Stimulated activated CD4-positive, alpha-beta T cell treated with anti-CD3 and anti-CD28 coated beads, Interleukin-15, amount 100 ng/mL, for 48 hours (primary cell): ENCODE measurements at places on chromosomes 7 and 10.

DNA sequence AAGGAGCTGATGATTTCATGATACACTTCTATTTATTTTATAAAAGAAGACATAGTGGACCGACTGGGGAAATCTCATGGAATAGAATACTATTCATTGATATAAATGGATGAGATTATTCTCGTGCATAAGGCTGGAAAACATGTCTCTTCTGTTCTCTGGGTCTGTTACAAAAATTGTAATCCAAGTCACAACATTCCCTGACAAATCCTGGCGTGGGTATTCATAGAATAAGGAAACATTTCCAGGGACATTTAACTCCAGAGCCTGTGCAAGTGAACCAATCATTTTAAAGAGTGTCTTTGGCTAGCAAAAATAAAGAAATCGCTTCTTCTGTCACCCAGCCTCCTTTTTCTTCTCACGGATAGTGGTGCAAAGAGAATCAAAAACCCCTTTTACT, 1148.5 kb upstream of the AUTS2 start:
- DNase-seq = no peak

- no peak for DNase-seq
These were observed 20.6 kb downstream of the FANK1 start for GRCh38 chr10:125916977-125917376.

DNA sequence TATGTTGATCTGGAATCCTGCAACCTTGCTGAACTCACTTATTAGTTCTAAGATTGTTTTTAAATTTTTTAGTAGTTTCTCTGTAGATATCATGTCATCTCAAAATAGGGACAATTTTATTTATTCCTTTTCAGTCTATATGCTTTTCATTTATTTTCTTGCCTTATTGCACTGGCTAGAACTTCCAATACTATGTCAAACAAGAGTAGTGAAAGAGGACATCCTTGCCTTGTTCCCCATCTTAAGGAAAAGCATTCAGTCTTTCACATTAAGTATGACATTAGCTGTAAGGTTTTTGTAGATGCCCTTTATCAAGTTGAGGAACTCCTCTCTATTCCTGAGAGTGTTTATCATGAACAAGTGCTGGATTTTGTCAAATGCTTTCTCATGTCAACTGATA, 77.8 kb downstream of the TBXAS1 start:
- DNase-seq = no peak

DNA sequence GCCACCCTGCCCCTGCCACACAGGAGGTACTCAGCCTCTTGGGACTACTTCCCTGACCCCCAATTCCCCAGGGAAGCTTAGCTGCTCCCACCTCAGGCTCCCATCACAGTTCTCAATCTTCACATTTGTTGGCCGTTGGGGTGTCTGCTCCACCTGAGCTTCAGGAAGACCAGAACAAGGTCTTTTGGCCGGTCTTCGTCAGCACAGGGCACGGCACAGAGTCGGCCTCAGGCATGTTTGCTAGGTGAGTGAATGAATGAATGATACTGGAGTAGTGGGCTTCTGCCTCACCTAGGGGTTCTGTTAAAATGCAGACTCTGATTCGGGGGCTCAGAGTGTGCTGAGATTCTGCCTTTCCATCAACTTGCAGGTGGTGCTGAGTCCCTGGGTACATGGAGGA, 20.3 kb downstream of the GPRIN2 start:
- DNase-seq = no peak

DNA sequence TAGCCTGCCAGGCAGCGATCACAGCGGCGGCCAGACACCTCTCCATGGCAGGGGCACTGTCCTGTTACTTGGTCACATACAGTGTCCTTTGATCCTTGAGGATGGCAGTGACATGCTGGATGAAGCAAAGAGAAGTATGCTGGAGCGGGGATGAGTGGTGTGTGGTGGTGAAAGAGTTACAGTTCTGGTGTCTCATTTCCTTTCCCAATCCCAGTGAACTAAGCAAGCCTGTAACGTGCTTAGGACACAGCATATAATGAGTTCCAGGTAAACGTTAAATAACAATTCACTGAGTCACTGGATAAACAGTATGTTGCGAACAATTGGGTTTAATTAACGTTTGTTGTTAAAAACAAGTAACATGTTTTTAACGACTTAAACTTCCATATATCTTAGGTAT, 63.5 kb upstream of the LAMB1 start:
- DNase-seq = no peak

DNA sequence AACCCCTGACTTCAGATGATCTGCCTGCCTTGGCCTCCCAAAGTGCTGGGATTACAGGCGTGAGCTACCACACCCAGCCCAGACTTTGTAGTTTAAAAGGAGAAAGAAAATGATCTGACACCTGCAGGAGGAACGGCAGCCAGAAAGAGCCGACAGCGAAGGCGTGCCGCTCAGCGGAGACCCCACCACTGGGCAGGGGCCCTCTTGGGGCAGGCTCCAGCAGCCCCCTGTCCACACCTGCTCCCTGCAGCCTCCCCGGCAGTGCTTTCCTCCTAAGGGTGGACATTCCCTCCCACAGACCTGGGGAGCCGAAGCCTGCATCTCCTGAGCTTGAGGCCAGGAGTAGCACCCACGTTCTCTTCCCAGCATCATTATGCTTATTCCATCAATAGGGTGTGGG, 19.2 kb upstream of the CNPY1 start:
- no peak for DNase-seq

- DNase-seq = no peak
These were observed 48.6 kb downstream of the MCU start for GRCh38 chr10:72740528-72740927.

DNA sequence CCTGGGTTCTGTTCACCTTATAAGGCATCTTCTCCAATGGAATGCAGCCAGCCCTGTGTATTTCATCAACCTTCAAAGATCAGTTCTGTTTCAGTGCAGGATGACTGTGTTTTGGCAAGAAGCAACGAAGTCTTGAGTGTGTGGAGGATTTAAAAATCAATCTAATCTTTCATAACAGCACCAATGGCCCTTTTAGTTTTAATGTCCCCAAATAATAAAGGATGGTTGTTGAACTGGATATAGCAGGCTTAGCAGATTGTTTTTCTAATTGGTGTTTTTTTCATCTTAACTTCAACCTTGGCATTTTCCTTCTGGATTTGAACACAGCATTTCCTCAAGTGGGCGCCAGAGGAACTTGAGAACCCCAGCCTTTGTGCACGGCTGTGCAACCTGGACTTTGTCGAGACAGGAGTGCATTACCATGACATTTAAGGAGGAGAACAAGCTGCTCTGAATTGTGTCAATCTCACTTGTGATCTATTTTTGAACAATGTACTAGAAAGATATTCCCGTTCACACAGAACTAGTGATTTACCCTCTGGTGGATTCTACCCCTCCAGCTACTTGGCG, 313.3 kb upstream of the AKR1E2 start:
- DNase-seq = no peak

DNA sequence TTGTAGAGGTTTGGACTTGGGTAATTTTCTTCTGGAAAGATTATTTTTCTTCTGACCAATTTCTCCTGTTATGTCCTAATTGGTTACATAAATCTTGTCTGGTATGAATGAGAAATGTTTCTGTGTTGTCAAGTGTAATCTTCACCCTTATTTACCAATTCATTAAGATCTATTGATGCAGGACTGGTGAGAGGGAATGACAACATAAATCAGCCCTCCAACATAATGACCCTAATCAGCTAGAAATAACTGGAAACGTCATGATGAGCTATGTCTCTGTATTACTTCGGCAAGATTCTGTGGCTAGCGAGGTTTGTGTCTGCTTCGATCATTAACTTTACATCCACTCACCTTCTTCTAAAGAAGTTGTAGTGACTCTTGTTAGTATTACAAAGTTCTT, 3.5 kb downstream of the FOXP2 start:
- DNase-seq = no peak

DNA sequence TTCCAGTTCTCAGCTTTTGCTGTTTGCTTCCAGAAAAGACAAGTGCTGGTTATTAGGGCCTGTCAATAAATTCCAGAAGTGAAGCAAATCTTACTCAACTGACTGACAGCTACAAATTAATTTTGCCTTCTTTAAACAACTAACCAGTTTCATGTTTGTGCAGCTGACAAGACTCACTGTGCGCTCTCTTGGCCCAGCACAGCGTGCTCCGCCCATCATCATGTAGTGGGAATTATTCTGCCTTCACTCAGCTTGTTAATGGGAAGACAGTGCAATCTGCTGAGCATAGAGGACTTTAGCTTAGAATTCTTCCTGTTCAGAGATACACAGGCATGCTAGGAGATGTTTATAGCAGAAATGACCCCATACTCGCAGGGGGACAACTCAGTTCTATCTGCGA, 808.9 kb downstream of the CCSER2 start:
- no peak for DNase-seq

GRCh38 chr7:140231771-140232491, 55.1 kb upstream of the KDM7A start:
- DNase-seq = no peak

DNA sequence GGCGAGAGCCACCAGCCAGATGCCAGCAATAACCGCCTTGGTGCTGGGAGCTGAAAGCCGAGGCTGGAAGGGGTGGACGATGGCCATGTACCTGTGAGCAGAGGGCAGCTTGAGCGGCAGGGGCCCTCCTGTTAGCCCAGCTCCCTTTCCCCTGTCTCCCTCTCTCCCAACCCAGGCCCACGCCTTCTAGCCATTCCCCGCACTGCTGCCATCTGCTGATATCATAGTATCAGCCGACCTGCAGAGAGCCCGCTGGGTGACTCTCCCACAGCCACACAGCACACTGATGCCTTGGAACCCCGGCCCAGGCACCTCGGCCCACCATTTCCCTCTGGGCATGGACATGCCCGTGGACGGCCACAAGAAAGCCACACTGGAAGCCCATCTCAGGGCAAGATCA, 1.7 kb downstream of the TACR2 start:
- DNase-seq = no peak

- no peak for DNase-seq
These were observed 95.1 kb upstream of the SAMD8 start for GRCh38 chr10:75016325-75016724.

DNA sequence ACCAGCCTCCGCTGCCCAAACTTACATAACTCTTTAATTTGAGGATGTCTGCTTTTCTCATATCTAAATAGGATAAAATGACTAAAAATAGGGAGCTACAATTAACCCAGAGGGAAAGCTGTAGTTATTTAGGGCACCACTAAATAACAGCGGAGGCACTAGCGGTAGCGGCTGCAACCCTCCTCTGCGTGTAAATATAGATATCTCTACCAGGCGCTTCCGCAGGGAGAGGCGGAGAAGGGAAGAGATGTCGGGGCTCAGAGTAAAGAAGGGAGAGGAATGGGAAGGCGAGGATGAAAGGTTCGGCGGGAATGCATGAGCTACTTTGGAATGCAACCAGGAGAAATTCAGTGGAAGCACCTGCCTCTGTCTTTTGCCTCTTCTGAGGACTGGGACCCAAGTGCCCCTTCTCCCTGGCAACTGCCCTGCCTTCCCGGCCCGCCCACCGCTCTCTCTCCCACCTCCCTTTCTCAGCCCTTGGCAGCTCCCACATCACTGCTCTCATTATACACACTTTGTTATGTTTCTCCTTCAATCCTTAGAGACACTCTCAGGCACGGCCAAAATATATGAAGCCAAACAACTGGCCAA, 698.3 kb downstream of the PARD3 start:
- DNase-seq = no peak

- no peak for DNase-seq
These were observed 3.7 kb upstream of the DPYSL4 start for GRCh38 chr10:132183046-132183445.

GRCh38 chr7:147813316-147813715, 777.2 kb upstream of the C7orf33 start:
- DNase-seq = no peak

GRCh38 chr10:108338146-108338545, 1173.6 kb upstream of the SORCS1 start:
- DNase-seq = no peak

DNA sequence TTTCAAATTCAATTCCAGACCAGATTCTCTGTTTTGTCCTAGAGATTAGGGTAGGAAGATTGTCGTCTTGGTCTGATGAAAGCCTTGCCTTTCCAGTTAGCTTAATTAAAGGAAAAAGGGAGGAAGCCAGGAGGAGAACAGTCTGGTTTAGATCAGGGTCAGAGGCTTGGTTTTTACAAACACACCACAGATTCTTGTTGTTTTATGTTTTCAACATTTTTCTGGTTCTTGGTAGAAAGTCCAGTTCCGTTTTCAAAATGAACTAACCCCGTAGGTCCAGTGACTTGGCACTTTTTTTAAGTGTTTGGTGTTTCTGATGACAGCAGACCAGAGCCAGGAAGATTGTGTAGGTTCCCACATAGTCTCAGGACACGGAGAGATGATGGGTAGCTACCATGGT, 167.1 kb upstream of the INHBA start:
- DNase-seq = no peak

GRCh38 chr7:17844022-17844421, 96.3 kb downstream of the SNX13 start:
- no peak for DNase-seq

DNA sequence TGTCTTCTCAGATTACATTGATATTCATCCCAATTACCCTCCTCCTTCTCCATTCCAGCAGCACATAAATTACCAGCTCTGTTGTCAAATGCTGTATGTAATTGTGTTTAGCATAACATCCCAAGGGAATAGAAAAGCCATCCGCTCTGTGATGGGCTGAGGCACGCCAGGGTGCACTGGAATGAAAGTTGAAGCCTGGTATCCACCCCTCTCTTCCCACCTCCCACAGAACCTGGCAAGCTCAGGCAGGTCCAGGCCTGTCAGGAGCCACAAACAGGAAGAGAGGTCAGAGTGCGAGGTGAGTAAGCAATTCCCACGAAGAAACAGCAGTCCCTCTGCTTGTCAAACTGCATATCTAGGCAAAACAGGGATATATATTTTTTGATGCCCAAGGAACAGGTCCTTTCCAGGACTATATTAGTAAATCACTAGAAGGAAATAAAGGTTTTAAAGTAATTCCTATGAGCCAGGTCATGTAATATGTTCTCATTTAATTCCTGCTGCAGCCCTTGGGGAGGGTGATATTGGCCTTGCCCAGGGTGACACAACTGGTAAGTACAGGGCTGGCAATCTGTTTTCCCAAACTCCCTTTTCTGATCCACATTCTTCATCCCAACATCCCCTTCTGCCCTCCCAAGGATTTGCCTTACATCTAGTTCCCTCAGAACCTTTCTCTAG, 155.6 kb upstream of the GHITM start:
- no peak for DNase-seq

DNA sequence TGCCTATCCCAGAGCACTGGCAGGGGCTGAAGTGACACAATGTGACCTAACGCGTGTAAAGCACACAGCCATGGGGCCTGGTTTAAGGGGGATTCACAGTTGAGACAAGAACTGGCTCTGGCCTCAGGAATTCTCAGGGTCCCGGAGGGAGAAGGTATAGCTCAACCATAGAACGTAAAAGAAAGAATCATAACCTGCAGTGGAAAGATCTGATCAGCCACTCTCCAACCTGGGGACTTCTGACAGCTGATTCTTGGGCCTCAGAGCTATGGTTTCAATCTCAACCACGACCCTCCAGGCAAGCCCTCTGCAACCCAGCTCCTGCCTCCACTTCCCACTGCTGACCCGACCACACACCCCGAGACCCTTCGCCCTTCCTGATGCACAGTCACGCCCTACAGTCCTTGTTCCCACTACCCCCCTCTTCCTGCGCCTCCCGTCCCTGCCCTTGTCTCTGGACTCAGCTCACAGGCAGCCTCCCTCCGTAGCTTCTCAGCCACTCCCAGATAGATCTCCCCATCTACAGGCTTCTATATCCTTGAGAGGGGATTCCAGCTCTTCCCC, 245.2 kb downstream of the BUB3 start:
- no peak for DNase-seq

- no peak for DNase-seq
These were observed 140.9 kb downstream of the HGF start for GRCh38 chr7:81628951-81629350.

- DNase-seq = no peak
These were observed 147.9 kb downstream of the DNAH11 start for GRCh38 chr7:21690705-21691104.
